Stimulated activated CD4-positive, alpha-beta T cell treated with anti-CD3 and anti-CD28 coated beads, Interleukin-1b, Interleukin-23, amount 100 ng/mL, for 24 hours (primary cell): ENCODE measurements at places on chromosomes 12 and 14.
A peak's percentile ranks its signal among the peaks of the same experiment; 100 is the strongest.

DNA sequence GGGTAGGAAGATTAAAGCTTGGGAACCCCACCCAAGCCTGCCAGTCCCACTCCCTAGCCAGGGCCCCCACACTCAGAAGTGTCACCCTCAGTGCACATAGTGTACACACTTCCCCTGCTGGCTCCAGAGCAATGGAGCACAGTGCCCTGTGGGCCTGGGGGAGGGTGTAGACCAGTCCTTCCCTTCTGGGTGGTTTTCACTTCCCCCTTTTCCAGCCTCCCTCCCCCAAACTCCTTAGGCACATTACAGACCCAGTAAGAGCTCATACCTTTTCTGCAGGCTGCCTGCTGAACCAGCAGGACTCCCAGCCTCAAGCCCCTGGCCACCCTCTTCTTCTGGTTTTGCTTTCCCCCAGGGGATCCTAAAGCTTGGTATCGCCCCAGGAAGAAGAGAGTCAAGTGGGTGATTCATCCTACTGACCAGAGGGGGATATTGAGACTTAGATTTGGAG, at the start of gene ZNF385A:
Gene ZNF385A (minus strand): TSS at position 143 of the 451 bp plus-strand sequence. CDS start 219 bp downstream, outside the sequence.
- DNase-seq: no peak

DNA sequence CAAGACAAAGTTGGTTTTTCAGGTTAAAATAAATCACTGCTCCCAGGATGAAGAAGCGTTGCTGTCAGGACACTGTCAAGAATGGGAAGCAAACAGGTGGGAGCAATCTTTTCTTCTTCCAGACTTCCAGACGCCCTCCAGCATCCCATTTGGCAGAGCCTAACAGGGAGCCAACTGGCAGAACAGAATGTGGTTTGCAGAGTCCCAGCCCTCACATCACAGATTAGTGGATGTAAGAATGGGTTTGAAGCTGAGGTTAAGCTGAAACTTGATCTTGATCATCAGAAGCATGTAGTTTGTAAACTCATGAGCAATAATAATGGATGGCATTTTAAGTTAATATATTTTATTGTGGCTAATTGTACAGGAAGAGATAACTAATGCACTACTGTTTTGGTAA, 636.4 kb downstream of the SLC6A15 start:
- DNase-seq: no peak

DNA sequence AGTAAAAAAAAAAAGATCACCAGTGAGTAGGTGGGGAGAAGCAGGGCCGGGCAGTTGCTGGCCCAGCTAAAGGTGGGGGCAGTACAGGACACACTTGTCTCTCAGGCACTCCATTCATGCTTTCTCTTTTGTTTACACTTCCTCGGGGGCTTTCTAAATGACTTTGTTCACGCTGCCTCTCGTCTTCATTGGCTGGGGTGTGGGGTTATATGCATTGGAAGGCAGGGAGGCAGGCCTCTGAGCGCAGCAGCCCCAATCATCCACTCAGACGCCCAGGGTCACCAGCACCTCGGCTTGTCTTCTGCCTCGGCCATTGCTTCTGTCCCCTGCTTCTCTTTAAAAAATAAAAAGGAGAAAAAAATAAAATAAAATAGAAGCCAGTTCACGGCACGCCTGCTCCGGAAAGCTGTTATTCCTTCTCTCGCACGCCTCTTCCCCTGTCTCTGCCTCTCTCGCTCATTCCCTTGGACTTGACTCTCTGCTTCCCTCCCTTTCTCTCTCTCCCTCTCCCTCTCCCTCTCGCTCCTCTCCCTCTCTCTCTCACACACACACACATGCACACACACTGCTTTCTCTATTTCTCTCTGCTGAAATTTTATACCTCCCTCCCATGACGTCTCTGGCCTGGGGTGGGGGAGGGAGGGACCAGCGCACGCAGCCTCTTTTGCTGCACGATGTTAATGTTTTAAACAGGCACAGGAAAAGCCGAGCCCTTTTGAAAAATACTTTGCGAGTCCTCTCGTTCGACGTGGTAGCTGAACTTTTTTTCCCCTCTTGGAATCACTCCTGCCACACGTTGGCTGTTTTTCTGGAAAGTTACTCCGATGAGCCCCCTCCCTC, at the start of gene TGFB3:
Gene TGFB3 (minus strand): TSS at position 570 of the 840 bp plus-strand sequence. CDS start 1,102 bp downstream, outside the sequence.
- peak; percentile 25 for DNase-seq

DNA sequence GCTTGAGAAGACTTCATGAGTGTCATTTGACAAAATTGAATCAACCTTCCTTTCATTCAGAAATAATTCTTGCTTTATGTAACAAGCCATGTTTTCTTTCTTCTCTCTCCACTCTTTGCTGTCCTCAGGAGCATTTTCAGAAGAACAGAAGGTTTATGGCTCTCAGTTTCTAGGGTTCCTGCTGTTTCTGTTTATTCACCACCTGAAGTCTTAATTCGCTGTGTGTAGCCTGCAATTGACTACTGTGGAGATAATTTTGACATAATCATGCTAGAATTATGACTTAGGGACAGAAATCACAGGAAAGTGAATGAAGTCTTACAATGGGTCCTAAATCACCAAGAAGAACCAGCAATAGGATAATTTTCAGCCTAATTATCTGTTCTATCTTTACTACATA, 7.2 kb upstream of the PLEKHG7 start:
- DNase-seq: no peak

GRCh38 chr12:109014984-109015765, 5.7 kb downstream of the SVOP start:
- DNase-seq: no peak

- no peak for DNase-seq
Measured at GRCh38 chr14:63727231-63727735, 582 bp downstream of the SGPP1 start.

DNA sequence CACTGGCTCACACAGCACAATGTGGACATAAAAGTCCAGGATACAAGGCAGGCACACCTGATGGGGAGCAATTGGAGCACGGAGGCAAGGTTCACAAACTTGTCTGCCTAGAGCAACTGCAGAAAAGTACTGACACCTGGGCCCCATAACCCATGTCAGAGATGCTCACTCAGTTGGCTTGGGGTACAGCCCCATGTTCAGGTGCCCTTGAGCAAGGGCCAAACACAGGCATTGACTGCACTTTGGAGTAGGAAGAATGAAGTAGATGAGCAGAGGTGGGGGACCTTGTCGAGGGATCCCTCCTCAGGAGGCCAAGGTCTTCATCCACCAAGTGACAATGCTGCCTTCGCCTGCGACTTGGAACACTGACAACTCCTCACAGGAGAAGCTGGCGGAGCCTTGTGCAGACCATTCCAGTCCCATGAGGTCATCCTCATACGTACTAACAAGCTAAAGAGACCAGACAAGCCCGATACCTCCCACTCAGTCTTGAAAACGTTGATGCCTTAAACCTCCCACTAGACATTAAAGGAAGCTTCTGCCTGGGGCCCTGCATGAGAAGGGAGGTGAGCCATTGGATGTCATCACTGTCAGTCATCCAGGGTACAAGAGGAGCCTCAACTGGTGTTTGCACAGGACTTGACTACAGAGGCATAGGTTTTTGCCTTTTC, 42.5 kb upstream of the C14orf180 start:
- DNase-seq: no peak

DNA sequence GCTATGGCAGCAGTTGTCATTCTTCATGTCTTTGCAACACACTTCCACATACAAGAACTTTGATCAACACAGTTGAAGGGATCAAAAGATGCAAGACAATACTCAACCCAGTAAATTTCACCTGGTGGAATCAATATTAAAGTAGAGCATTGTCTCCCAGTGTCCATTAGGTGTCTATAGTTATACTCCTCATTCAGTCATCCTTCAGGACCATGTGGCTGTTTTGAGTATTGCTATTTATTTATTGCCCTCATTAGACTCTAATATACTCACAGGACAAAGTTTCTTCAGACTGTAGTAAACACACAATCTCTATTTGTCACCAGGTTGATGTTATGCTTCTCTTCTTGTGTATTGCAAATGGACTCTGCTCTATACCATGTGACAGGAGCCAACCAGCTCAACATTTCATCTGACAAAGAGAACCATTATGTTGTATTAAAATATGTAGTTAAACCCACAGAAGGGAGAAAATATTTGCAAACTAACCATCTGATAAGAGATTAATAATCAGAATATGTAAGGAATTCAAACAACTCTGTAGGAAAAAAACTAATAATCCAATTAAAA, 146.6 kb downstream of the TGFB3 start:
- DNase-seq: no peak
